Mesenchymal stem cell (in vitro differentiated cells and primary cell): ENCODE measurements at places on chromosomes 4 and X.

DNA sequence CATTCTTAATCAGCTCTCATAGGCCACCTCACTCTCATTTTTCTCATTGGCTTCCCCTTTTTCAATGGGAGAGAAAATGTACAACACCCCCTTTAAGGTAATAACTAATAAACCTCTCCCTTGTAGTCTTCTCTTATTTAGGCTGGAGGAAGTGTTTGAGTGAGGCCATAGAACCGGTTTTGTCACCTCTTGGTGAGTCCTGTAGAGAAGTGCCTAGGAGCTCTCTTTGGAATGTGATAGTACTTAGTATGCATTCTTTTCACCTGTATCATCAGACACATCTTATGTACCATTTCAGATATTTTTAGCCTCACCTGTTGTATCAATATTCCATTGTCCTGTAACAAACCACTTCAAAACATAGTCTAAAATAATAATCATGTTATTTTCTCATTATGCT, 3.5 kb upstream of the TAB3 start:
- H3K36me3 ChIP-seq, result no peaks in the 10 kb centered on the region
- H3K27ac ChIP-seq, result no peak overlapping the region

DNA sequence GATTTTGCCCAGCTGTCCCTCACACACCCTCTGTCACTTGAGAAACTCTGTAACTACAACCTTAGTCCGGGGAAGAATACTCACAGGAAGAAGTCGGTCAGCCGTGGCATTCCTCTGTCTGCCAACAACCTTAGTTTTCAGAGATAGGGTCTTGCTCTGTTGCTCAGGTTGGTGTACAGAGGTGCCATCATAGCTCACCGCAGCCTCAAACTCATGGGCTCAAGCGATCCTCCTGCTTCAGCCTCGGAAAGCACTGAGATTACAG, 12.2 kb upstream of the SPCS3 start:
- H3K27ac ChIP-seq, result peak overlapping the region; percentile 95
- no peak overlapping the region for H3K4me3 ChIP-seq
- H3K36me3 ChIP-seq, result no peaks in the 10 kb centered on the region
- H3K27me3 ChIP-seq, result no peaks in the 10 kb centered on the region

GRCh38 chrX:40087425-40088298, 10.1 kb downstream of the BCOR start:
- peaks cover 5% of the 10 kb centered on the region for H3K36me3 ChIP-seq
- peaks cover 41% of the 10 kb centered on the region for H3K4me1 ChIP-seq
- peak; percentile 64 for DNase-seq
- peaks cover 75% of the 10 kb centered on the region for H3K27me3 ChIP-seq

DNA sequence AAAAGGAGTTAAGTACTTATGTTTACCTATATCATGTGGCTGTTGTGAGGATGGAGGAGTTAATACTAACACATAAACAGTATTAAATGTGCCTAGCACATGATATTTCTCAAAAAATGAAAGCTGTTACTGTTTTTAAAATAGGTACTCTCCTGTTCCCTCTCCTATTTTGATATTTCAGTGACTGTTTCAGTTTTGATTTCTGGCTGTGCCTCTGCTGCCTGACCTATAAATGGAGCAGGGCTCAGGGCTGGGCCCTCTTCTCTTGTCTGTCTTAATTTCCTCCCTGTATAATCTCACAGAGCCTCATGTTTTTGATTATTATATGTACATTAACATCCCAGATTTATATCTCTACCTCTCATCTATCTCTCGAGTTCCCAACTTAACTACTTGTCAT, 93.3 kb downstream of the UGT8 start:
- H3K27me3 ChIP-seq, result no peaks in the 10 kb centered on the region
- no peak overlapping the region for H3K27ac ChIP-seq

DNA sequence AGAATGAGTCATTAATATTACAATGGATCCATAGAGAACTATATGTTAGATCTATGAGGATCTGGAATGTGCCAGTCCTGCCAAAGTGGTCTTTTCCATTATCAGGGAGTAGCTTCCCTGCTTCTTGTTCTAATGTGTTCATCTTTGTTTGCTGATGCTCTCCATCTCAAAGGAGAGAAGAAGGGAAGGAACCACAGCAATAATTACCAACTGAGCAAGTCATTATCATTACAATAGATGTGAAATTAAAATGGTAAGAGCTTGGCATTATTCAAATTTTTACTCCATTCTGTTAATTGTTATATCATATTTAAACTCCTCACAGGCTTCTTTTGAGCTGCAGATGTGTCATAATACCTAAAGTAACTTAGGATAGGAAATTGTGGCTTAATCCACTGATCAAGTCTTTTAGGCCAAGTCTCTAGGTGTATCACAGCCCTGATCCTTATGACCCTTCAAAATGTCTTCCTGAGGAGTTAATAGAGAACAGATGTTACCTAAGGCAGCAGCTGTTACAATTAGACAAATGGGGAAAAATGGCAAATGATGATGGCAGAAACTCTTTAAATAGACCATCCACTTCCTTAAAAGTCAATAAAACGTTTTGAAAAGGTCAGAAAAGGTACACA, 1492.7 kb upstream of the IGFBP7 start:
- DNase-seq, result no peak
- no peak overlapping the region for H3K27ac ChIP-seq
- H3K4me1 ChIP-seq, result no peaks in the 10 kb centered on the region
- H3K36me3 ChIP-seq, result no peaks in the 10 kb centered on the region

- DNase-seq, result no peak
- H3K4me3 ChIP-seq, result no peak overlapping the region
- no peaks in the 10 kb centered on the region for H3K36me3 ChIP-seq
- no peak overlapping the region for H3K27ac ChIP-seq
- peaks cover 1% of the 10 kb centered on the region for H3K4me1 ChIP-seq
Measured at GRCh38 chr4:93407493-93408275, 420.9 kb upstream of the ATOH1 start.

GRCh38 chr4:128162434-128162833, 101.3 kb downstream of the LARP1B start:
- H3K4me1 ChIP-seq, result no peaks in the 10 kb centered on the region
- no peaks in the 10 kb centered on the region for H3K36me3 ChIP-seq
- no peak overlapping the region for H3K4me3 ChIP-seq

DNA sequence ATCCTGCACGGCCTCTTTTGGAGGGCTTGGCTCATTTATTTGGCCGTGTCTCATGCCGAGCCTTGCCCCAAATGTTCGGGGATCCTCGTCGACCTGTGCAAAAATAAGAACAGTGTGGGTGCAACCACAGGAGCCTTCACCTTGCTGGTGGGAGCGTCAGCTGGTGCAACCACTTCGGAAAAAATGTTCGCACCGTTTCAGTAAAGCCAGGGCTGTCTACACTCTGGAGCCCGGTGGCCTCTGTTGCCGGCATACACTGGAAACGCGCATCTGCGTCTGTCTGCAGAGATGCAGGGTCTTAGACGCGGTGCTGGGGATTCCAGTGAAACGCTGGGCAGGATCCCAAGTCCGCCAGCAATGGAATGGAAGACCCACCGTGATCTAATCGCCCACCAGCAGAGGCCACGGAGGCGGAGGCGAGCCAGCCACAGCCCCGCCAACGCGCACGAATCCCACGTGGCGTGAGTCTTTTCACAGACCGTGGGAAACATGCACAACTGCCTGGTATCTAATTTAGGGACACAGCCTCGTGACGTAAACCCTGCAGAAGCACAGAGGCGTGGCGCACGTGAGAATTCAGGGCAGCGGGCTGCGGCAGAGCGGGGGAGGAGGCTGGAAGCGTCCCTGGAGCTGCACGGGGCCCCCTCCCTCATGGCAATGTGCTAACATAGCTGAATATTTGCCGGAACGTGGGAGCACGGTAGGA, 13.8 kb upstream of the MXD4 start:
- DNase-seq, result no peak
- peaks cover 5% of the 10 kb centered on the region for H3K4me1 ChIP-seq
- no peaks in the 10 kb centered on the region for H3K36me3 ChIP-seq
- H3K27ac ChIP-seq, result no peak overlapping the region

DNA sequence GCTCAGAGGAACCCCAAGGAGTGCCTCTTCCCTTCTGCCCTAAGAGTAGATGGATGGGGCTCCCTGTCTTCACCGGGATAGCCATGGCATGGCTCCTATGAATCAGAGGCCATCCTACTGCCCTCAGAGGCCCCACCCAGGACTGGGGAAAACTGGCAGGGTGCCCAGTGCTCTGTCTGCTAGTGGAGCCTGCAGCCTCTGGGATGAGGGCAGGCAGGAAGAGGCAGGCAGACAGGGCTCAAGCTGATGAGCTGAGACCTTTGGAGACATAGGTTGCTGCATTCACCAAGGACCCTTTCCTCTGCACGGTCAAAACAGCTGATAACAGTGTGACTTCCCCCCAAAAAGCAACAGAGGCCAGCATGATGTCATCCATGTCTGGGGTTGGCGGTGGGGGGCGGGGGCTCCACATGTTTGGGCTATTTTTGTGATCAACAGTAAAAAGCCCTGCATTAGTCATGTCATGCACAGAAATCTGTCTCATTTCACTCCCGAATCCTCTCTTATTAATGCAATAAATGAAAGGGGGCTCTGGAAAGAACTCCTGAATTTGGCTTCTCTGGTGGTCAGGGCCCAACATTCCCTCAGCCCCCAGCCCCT, 207.6 kb upstream of the MAMLD1 start:
- H3K27me3 ChIP-seq, result peaks cover 36% of the 10 kb centered on the region
- H3K4me1 ChIP-seq, result peaks cover 9% of the 10 kb centered on the region
- H3K4me3 ChIP-seq, result no peak overlapping the region
- H3K27ac ChIP-seq, result no peak overlapping the region

GRCh38 chrX:153504445-153505016, 9.8 kb downstream of the BGN start:
- no peaks in the 10 kb centered on the region for H3K27me3 ChIP-seq
- DNase-seq, result no peak
- H3K4me3 ChIP-seq, result no peak overlapping the region
- H3K27ac ChIP-seq, result no peak overlapping the region
- no peaks in the 10 kb centered on the region for H3K36me3 ChIP-seq

GRCh38 chrX:131763674-131764073, 219.8 kb downstream of the OR13H1 start:
- no peaks in the 10 kb centered on the region for H3K27me3 ChIP-seq
- no peak for DNase-seq
- H3K4me1 ChIP-seq, result no peaks in the 10 kb centered on the region
- H3K4me3 ChIP-seq, result peak overlapping the region; percentile 75

- peaks cover 4% of the 10 kb centered on the region for H3K4me1 ChIP-seq
- DNase-seq, result peak; percentile 74
- H3K36me3 ChIP-seq, result no peaks in the 10 kb centered on the region
- no peaks in the 10 kb centered on the region for H3K27me3 ChIP-seq
- peak overlapping the region; percentile 79 for H3K4me3 ChIP-seq
Measured at GRCh38 chr4:23888421-23889319, 1.2 kb downstream of the PPARGC1A start.

- no peaks in the 10 kb centered on the region for H3K36me3 ChIP-seq
- DNase-seq, result no peak
- no peak overlapping the region for H3K27ac ChIP-seq
- no peaks in the 10 kb centered on the region for H3K27me3 ChIP-seq
- H3K4me3 ChIP-seq, result no peak overlapping the region
- no peaks in the 10 kb centered on the region for H3K4me1 ChIP-seq
Measured at GRCh38 chrX:116726806-116727205, 264.0 kb upstream of the CT83 start.

DNA sequence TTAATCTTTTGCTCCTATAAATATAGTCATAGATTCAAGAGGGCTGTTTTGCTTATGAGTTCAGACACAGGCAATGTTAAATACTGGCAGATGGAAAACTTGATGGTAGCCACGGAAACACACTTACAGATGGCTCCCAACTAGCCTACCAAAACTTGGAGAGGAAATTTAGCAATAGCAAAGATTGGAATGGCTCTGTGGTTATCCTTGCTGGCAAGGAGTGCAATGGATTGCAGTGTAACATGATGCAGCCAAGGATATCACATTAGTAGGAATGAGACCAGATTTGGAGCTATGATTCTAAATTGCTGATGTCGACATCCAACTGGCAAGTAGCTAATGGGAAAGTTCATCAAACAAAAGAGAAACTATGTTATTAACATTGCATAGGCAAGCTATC, 791.0 kb upstream of the DIAPH2 start:
- peaks cover 8% of the 10 kb centered on the region for H3K27me3 ChIP-seq
- peak; percentile 52 for DNase-seq
- no peak overlapping the region for H3K4me3 ChIP-seq
- H3K27ac ChIP-seq, result no peak overlapping the region
- H3K4me1 ChIP-seq, result no peaks in the 10 kb centered on the region

DNA sequence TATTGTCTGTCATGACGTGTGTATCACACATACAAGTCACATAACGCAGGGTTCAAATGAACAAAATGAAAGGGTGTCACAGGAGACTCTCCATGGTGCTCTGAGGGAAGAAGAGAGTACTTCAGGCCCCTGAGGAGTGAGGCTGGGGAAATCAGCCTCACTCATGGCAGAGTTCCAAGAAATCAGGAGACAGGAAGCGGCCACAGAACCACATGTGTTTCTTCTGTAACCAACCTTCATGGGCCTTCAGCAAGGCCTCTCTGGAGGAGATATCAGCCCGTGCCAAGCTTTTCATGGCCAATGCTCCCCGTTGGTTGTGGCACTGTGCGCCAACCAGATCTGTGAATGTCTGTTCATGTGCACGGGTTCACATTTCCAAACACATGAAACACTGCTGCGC, 76.0 kb downstream of the NAT8L start:
- no peak overlapping the region for H3K4me3 ChIP-seq
- peaks cover 5% of the 10 kb centered on the region for H3K4me1 ChIP-seq
- no peak overlapping the region for H3K27ac ChIP-seq
- DNase-seq, result peak; percentile 23
- H3K27me3 ChIP-seq, result no peaks in the 10 kb centered on the region

DNA sequence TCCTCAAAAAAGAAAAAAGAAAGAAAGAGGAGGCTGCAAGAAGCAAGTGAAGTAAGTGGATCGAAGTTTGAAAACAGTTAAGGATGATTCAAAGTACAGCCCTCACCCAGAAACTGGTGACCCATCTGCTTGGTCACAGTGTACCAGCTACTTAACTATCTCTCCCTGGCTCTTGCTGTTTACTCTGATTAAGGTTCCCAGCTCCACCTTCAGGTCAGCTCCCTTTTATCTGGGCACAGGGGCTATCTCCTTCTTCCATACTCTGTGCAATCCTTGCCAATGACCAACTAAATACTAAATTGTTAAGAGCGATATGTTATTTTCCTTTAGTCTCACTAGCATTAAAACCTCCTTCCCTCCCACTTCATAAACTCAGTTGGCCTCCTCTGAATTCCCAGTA, 81.5 kb upstream of the SMIM10 start:
- no peak for DNase-seq
- no peaks in the 10 kb centered on the region for H3K36me3 ChIP-seq
- H3K27me3 ChIP-seq, result no peaks in the 10 kb centered on the region
- H3K4me1 ChIP-seq, result no peaks in the 10 kb centered on the region
- no peak overlapping the region for H3K4me3 ChIP-seq
